Activated effector memory CD4-positive, alpha-beta T cell treated with anti-CD3 and anti-CD28 coated beads, Interleukin-2, amount 50 U/mL, for 16 hours (primary cell): ENCODE measurements at places on chromosomes 13 and 19.

- no peak for DNase-seq
Observed at GRCh38 chr13:109394311-109394988, 391.9 kb downstream of the IRS2 start.

GRCh38 chr19:57817976-57818375 is 3.3 kb upstream of the ZNF552 start:
- DNase-seq = no peak

GRCh38 chr13:55572862-55573261 is 1567.9 kb upstream of the PRR20A start:
- DNase-seq = no peak

DNA sequence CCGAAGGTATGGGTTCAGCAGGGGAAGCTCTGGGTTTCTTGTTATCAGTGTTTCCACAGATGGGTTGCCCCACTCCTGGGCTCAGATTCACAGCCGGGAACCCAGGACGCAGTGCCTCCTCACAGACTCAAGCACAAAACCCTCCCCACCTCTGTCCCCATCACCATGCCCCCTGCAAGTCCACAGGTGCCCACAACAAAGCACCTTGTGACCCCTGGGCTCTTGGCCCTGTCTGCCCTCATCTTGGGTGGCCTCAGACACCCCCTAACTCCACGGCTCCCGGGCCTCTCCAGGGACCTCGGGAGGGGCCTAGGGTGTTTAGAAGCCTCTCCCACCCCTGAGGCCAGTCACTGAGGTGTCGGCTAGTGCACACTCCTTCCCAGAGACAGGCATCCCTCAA is 231.7 kb downstream of the TUBA3C start:
- DNase-seq = no peak

DNA sequence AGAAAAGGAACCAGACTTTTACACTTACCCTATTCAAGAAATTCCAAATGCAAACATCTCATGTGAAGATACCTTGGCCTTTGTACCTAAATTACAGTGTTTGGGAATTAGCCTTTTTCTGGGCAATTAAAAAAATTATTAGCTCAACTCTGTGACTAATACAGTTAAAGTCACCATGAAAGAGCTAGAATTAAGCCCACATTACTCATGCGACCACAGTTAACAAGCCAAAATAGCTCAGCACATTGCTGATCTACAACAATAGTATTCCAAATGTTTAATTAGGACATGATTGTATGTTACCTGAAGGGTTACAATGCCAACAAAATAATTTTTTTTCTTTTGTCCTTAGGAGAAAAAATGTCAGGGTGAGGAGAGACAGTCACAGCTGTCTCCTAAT is 263.6 kb upstream of the GPC6 start:
- no peak for DNase-seq

GRCh38 chr13:113458253-113459065 is 5.2 kb upstream of the ADPRHL1 start:
- DNase-seq = no peak

GRCh38 chr19:15396436-15396835 is 16.8 kb upstream of the AKAP8 start:
- no peak for DNase-seq

DNA sequence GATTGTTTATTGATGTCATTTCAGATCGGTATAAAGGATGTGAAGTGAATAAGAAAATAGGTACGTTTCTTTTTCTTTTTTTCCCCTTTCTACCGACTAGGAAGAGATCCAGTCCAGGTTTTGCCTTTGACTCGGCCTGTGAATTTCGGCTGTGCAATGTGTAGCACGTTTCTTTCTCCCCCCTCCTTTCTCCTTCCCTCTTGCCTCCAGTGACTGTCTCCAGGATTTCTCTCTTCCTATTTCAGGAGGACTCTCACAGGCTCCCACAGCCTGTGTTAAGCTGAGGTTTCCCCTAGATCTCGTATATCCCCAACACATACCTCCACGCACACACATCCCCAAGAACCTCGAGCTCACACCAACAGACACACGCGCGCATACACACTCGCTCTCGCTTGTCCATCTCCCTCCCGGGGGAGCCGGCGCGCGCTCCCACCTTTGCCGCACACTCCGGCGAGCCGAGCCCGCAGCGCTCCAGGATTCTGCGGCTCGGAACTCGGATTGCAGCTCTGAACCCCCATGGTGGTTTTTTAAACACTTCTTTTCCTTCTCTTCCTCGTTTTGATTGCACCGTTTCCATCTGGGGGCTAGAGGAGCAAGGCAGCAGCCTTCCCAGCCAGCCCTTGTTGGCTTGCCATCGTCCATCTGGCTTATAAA is at the start of gene GPC6:
GPC6 (plus strand) TSS at position 185 of the 657 bp plus-strand sequence.
- no peak for DNase-seq

- DNase-seq = no peak
Observed at GRCh38 chr19:14368011-14368513, 13.2 kb upstream of the ADGRE5 start.

- DNase-seq = no peak
Observed at GRCh38 chr19:7074705-7075282, 5.3 kb downstream of the ZNF557 start.

GRCh38 chr13:112692104-112692503 is 2.3 kb downstream of the ATP11A start:
- peak; percentile 1 for DNase-seq

DNA sequence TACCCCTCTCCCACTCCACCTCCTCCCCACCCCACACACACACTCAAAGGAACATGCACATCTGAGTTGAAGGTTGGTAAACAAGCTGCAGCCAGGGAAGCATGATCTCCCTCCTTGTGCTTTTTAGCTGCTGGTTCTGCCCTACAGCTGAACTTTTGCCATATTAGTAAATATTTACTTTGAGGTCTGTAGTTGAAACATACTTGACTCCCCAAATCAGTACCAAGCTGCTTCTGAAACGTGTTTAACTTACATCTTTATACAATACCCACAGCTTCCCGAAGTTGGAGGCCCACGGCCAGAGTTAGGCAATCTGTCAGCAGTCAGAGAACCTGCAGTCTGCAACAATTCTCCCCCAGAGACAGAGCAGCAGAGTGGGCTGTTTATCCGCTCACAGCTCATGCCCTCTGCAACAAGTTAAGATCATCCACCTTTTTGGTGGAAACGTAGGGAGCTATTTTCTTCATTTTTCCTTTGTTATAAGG is 1.5 kb upstream of the PCDH20 start:
- DNase-seq = no peak

- DNase-seq = no peak
Observed at GRCh38 chr19:39677961-39678889, 22.5 kb downstream of the LGALS16 start.

- no peak for DNase-seq
Observed at GRCh38 chr19:55071129-55071502, 4.6 kb upstream of the EPS8L1 start.

- no peak for DNase-seq
Observed at GRCh38 chr13:79810018-79810417, 329.1 kb downstream of the NDFIP2 start.

- DNase-seq = no peak
Observed at GRCh38 chr19:44675521-44675920, 4.2 kb downstream of the CEACAM19 start.

DNA sequence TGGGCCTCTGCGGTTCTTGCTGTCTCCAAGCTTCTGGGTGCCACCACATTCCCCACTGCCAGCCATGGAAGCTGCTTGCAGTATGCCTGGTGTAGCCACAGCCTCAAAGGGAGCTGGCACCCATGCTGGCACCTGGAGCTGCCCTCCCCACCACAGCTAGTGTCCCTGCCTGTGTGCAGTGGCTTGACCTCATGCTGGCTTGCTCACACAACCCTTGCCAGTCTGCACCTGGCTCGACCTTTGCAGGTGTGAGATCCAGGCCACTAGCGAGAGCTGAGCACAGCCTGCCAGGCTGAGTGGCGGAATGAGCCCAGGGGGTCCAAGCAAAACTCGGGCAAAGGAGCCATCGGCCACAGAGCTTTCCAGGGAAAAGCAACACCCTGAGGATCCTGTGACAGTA is 236.7 kb upstream of the CSNK1A1L start:
- no peak for DNase-seq

GRCh38 chr19:19823916-19824315 is 2.4 kb upstream of the ZNF506 start:
- DNase-seq = no peak

- DNase-seq = no peak
Observed at GRCh38 chr13:66586489-66586888, 643.6 kb downstream of the PCDH9 start.

- no peak for DNase-seq
Observed at GRCh38 chr13:79307866-79308298, 98.2 kb downstream of the RBM26 start.

GRCh38 chr13:71254384-71254783 is 612.6 kb downstream of the DACH1 start:
- DNase-seq = no peak

GRCh38 chr13:82947191-82947621 is 935.1 kb downstream of the SLITRK1 start:
- DNase-seq = no peak

DNA sequence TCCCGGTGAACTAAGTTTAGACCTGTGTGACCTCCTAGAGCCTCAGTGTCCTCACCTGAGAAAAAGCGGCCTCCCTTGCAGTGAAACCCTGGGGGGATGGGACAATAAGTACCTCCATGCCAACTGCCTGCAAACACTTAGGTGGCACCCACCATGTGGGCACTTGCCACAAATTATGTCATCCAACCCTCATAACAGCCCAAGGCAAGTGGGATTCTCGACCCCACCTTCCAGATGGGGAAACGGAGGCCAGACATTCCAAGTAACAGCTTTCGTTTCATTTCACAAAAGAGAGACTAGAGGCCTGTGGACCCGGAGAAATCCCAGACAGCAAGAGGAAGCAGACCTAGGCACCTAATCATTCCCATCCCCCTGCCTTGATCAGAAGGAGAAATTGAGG is 6.9 kb downstream of the REX1BD start:
- DNase-seq = no peak

GRCh38 chr19:28820289-28820688 is 392.7 kb downstream of the UQCRFS1 start:
- DNase-seq = no peak

- DNase-seq = no peak
Observed at GRCh38 chr19:42051166-42052115, 18.6 kb downstream of the GRIK5 start.

GRCh38 chr19:6577476-6578125 is 13.3 kb downstream of the CD70 start:
- no peak for DNase-seq

DNA sequence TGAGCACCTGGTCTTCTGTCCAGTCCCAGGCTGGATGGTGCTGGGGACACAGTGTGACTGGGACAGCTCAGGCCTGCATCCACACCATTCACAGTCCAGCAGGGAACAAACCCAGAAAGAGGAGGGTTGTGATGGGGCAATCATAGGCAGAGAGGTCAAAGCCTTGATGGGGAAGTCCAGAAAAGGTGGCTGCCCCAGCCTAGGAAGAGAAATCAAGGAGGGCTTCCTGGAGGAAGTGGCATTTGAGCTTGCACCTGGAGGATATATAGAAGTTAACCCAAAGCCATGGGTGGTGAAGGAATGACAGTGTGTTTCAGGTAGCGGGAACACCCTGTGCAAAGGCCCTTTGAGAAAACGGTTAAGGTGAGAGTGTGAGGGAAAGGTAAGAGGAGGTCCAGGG is 2.6 kb upstream of the PRX start:
- no peak for DNase-seq

- no peak for DNase-seq
Observed at GRCh38 chr13:91132786-91133185, 214.7 kb upstream of the MIR17HG start.

DNA sequence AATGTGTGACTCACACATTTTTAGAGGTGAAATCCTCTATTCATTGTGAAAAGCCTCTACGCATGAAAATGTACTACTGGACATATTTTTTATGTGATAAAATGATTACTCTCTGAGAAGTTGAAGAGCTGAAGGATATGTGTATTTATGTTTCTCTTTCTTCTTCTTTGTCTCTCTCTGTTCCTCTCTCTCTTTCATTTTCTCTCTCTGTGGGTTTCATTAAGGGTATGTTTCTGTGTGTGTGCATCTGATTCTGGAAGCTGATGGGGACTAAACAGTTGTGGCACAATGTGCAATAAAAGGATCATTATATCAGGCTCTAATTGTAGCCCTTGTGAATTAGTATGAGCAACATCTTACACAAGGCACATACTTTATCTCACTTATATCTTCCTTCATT is 867.7 kb downstream of the PCDH9 start:
- no peak for DNase-seq

GRCh38 chr13:37443538-37443937 is 155.0 kb downstream of the POSTN start:
- no peak for DNase-seq

- DNase-seq = no peak
Observed at GRCh38 chr19:1783874-1784273, 28.2 kb downstream of the ATP8B3 start.

DNA sequence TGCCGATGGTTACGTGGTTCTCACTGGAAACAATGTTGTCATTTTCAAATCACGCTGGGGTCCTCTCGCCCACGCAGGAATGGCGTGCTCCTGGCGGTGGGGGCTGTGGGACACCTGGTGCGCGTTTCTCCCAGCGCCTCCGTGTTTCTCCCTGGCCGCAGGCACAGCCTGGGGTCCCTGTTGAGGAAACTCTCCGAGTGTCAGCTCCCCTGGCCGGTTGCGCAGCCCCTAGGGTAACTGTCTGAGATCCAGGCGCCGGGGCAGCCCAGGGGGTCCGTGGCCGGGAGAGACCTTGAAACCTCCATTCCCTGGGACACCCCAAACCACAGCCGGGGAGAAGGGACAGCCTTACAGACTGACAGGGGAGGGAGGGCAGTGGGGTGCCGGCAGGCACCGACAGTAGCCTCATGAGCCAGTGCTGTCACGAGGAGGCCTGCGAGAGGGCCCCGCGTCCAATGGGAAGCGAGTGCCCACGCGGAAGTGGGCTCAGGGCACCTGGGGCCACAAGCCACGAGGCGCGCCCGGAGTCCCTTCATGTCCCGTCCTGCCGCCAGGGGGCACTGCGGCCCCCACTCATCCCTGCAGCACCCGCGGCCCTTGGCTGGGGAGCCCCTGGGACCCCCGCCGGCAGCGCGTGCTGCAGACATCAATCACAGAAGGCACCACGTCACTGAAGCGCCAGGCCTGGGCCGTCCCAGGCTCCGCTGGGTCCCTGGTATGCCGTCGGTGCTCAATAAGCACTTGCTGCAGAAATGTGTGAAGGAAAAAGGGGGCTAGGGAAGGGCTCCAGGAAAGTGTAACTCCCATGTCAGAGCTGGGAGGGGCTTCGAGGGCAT is 9.5 kb downstream of the ADAMTSL5 start:
- DNase-seq = peak; percentile 88

- no peak for DNase-seq
Observed at GRCh38 chr13:73070451-73071098, 11.8 kb downstream of the KLF5 start.

- no peak for DNase-seq
Observed at GRCh38 chr13:20369886-20370361, 137.8 kb upstream of the GJB6 start.
